ENCODE measurements at places on chromosomes 7 and 10.

DNA sequence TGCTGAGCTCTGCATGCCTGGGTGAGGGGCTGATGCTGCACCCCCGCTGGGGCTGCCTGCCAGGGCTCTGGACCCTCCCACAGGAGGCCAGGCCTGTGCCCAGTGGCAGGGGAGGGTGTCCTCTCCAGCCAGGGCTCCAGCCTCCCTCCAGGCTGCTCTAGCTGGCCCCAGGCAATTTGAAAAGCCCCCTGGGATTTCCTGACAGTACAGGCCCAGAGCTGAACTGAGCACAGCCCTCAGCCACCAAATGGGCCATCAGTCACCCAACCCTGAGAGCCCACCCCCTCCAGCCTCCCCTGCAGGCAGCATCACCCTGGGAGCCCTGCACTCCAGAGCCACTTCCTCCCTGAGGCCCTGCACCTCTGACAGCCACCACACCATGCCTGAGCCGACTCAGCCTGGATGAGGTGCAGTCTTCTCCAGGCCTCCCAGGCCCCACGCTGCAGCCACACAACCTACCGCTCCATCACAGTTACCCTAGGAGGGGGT lies 101.8 kb upstream of the RET start:
- no peak for DNase-seq

GRCh38 chr7:157335991-157336382 lies 817 bp upstream of the DNAJB6 start:
- DNase-seq: no peak

- DNase-seq: no peak
Measured at GRCh38 chr10:129279446-129280154, 187.4 kb upstream of the MGMT start.

- DNase-seq: no peak
Measured at GRCh38 chr7:229184-229964, 37.0 kb downstream of the FAM20C start.

- no peak for DNase-seq
Measured at GRCh38 chr7:52146871-52147634, 830.4 kb upstream of the COBL start.

GRCh38 chr7:9822458-9823290 lies 1151.0 kb upstream of the PHF14 start:
- no peak for DNase-seq

- DNase-seq: no peak
Measured at GRCh38 chr7:351256-351655, 61.3 kb downstream of the FOXL3 start.

DNA sequence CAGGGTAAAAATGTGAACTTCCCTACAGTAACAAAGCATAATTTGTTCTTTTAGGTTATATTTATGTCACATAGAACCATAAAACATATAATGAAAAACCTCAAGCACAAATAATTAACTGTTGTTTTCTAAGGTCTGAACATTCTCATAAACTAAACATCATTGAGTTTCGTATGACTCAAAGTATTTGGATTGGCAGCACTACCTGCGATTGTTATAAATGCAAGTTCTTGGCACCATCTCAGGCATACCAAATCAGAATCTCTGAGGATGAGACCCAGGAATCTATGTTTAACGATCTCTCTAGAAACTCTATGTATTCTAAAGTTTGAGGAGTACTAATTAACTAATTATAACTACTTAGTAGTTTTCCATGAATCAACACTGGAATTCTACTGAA lies 22.5 kb downstream of the ORC5 start:
- DNase-seq: no peak

GRCh38 chr7:95798401-95798930 lies 26.1 kb downstream of the DYNC1I1 start:
- no peak for DNase-seq

DNA sequence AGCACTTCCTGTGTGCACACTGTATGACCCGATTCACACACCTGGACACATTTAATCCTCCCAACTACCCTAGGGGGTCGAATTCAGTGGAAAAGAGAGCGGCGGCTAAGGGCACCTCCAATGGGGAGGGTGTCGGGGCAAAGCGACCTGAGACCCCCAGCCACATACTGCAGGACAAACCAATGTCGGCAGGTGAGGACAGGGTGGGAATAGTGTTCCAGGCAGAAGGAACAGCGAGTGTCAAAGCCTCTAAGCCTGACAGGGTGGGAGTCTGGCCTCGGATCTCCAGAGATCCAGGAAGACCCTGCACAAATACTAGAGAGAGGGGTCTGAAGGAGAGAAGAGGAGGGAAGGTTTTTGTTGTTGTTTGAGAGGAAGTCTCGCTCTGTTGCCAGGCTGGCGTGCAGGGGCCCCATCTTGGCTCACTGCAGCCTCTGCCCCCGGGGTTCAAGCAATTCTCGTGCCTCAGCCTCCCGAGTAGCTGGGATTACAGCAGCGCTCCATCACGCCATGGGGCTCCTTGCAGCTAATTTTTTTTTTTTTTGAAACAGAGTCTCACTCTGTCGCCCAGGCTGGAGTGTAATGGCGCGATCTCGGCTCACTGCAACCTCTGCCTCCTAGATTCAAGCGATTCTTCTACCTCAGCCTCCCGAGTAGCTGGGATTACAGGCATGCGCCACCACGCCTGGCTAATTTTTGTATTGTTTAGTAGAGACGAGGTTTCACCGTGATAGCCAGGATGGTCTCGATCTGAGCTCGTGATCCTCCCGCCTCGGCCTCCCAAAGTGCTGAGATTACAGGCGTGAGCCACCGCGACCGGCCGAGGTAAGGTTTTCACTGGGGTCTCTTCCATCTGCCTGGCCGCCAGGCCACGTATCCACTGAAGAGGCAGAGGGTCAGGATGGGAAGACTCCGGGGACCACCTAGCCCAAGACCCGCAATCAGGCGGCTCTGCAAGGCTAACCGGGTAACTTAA lies 1.2 kb upstream of the ARPC1B start:
- DNase-seq: no peak

DNA sequence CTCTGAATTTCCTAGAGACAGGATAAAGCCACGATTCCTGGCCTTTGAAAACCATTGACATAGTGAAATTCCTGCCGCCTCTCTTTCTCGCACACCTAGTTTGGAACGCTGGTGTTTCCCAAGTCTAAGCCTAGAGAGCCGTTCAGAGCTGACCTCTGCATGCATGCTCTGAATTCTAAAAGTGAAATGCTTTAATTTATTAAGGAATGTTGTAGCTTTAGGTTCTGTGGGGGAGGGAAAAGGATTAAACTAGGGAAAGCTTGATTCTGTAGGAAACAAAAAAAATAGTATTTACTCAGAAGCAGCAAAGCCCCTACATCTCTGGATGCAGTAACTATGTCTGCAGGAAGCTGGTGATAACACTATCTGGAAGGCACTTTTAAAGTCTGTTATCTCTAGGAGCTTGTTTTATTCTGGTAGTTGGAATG lies 27.3 kb downstream of the PFKP start:
- DNase-seq: no peak

- DNase-seq: no peak
Measured at GRCh38 chr10:52598936-52599335, 173.6 kb downstream of the MBL2 start.

- no peak for DNase-seq
Measured at GRCh38 chr7:69126896-69127479, 471.3 kb upstream of the AUTS2 start.

GRCh38 chr10:21401196-21401595 lies 124.3 kb downstream of the SKIDA1 start:
- DNase-seq: no peak

GRCh38 chr7:20778063-20778721 lies 8.5 kb downstream of the SP8 start:
- peak; percentile 36 for DNase-seq

GRCh38 chr7:142528608-142529408 lies 220.5 kb upstream of the PRSS1 start:
- no peak for DNase-seq

- DNase-seq: no peak
Measured at GRCh38 chr7:111424768-111425167, 137.5 kb downstream of the IMMP2L start.

DNA sequence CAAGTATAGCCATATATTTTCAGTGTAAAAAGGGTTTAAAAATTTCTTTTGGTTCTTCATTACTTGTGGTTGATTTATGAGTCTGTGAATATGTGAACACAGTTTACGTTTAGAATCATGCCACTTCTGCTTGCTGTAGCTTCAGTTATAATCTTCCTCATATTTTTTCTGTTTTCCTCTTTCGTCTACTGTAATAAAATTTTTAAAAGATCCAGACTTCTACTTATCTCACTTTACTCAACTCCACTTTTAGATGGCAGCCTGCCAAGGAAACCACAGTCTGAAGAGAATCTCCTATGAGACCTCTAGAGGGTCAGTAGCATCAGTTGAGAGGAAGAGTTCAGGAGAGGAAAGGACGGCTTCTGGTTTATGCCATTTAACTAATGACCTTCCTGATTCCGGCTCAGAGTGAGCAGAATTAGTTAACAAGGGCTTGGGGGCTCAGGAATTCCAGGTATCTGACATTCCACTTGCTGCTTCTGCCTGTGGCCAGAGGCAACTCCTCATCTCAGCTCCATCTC lies 21.4 kb downstream of the CREB5 start:
- DNase-seq: no peak

GRCh38 chr7:30237271-30237695 lies 47.1 kb upstream of the ZNRF2 start:
- DNase-seq: no peak

DNA sequence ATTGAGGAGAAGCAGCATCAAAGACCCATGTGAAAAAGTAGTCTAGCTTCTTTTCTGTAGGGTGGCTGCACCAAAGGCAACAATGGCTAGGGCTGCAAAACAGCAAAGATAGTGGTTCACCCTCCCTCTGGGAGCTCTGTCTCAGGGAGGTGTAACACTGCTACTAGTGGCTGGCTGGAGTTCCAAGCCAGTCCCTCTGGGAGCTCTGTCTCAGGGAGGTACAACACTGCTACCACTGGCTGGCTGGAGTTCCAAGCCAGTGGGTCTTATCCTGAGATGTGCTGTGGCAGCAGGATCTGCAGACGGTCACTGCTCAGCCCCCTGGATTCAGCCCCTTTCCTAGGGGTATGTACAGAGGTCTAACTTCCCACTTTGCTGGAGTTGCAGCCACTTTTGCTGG lies 37.9 kb upstream of the TMEM140 start:
- no peak for DNase-seq

- DNase-seq: no peak
Measured at GRCh38 chr7:36583318-36583717, 141.0 kb downstream of the AOAH start.

DNA sequence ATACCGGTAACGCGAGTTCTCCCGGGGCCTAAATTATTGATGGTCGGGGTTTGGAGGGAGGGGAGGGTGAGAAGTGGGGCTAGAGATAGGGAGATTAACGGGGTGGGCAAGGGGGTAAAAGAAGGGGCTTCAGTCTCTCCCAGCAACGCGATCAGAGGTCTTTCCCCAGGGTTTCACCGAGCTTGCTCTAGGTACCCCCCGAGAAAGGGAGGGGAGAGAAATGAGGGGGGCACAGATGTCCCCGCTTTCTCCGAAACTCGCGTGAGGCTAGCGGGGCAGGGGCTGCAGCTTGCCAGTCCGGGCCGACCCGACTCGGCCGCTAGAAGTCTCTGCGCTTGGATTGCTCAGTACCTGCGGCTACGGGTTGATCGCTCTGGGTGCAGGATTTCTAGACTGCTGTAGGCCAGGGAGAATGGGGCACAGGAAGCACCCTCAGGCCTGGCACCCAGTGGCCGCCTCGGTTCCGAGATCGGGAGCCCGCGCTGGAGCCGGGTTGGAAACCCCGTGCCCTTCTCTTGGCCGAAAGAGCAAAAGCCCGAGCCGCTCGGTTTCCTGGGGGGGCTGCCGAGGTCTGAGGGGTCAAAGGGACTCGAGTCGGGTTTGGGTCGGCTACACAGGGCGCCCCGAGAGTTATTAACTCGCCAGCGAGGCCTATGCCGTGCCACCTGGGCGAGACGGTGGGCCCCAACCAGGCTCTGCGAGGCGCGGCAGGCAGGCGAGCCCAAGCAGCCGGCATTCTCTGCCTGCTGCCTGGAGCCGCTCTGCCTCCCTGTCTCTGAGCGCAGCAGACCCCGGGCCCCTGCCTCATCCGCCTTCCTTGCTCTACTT lies 3.1 kb downstream of the PAX2 start:
- no peak for DNase-seq

GRCh38 chr7:128877756-128878120 lies 15.1 kb downstream of the ATP6V1F start:
- DNase-seq: no peak

- DNase-seq: no peak
Measured at GRCh38 chr7:37915438-37915837, 1.2 kb downstream of the SFRP4 start.

- DNase-seq: peak; percentile 65
Measured at GRCh38 chr7:24786941-24787340, 29.7 kb upstream of the GSDME start.

DNA sequence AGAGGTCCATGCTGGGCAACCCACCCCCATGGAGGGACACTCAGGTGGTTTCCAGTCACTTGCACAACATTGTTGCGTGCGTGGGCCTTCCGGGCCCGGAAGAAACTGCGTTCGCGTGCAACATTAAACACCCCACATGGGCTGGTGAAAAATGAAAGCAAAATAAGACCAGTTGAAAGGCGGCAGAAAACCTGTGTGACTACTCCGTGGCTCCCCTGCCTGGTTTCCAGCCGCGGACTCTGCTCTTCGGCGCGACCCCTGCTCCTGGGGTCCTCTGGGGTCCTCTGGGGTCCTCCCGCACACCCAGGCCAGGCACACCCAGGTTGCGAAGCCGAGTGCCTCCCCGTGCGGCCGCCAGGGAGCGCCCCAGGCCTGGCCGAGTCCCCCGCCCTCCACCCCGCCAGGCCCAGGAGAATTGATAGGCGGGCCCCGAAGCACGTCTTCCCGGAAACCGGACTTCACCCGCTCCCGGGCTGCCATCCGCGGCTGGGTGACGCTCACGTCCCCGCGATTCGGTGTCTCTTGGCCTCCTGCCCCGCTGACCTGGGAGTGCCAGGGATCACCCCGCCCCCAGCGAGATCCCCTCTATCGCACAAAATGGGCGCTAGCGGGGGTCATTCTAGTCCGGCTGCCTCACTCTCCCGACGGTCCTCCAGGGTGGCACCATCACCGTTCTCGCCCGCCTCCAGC lies 1.9 kb upstream of the SH2D4B start:
- DNase-seq: peak; percentile 82

DNA sequence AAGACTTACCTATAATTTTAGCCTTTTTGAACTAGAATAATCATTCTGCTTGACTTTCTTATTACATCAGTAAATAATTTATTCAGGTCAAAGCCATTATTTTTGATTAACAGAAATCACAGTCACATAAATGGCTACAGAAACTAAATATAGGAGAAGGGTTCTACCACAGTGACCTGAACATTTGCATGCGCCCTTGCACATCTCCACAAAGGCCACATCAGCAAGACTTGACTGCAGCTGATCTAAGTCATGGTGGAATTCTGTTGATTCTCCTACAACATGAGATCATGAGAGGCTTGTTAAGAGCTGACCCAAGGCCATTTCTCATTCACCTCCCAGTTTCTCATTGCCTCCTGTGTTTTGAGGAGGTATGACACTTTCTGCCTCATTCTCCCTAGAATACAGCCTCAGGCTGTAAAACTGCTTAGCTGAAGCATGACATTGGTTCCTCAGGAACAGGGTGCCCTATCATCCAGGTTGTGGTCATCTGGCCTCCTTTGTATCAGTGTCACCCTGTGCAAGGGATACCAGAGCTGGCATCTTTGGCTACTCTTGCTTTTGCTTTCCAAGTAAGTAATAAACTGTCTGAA lies 6.7 kb upstream of the IMMP2L start:
- no peak for DNase-seq

- no peak for DNase-seq
Measured at GRCh38 chr7:87474533-87475358, 734 bp downstream of the ABCB4 start.

GRCh38 chr10:70773461-70773860 lies 11.7 kb downstream of the TBATA start:
- DNase-seq: no peak
